ENCODE measurements at places on chromosomes 7 and 10.

DNA sequence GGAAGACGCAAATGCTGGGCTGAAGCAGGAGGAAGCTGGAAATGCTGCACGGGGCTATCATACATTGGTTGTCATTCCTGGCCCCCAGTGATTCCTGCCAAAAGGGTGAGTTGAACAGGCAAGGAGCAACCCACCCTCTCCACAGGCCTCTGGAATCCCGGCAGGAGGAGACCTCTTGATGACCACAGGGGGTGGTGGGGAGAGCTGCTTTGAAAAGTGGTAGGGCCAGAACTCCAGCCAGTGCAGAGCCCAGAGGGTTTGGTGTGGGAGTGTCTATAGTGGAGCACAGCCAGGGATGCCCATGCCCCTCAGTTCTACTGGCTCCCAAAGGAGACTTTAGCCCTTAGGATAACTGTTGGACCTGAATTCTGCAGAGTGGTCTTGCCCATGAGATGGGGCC lies 89.2 kb downstream of the SAMD9 start:
- no peak for DNase-seq

DNA sequence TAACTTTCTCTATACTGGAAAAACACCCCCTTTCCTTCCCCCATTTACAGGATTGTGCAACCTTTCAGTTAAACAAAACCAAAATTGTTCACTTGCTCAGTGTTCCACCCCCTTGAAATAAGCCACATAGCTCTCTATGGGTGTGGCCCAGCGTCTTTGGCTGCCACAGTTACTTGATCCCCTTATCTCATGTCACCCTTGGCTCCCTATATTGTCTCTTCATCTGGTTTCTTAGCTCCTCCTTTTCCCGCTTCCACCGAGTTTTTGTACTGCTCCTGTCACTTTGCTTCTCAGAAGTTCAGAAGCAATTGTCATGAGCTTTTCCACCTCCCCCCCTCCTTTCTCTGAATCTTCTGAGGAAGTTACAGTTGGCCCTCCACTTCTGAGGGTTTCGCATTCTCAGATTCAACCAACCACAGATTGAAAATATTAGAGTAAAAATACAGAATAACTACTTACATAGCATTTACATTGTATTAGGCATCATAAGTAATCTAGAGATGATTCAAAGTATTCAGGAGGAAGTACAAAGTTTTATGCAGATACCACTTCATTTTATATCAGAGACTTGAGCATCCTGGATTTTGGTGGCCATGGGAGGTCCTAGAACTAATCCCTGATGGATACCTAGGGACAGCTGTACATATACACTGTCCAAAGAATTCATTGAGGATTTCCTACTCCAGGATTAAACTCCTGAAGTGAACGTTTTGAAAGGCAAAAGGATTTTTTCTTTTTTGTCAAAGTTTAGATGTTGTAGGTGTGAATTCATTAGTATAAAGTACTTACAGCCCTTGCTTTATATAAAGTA lies 60.4 kb downstream of the ADD3 start:
- peak; percentile 39 for DNase-seq

GRCh38 chr7:1176891-1177373 lies 16.9 kb upstream of the ZFAND2A start:
- peak; percentile 71 for DNase-seq

GRCh38 chr10:101303087-101303703 lies 50.8 kb upstream of the BTRC start:
- DNase-seq = peak; percentile 45

- no peak for DNase-seq
Measured at GRCh38 chr7:10972174-10972573, 1.5 kb upstream of the PHF14 start.
